ENCODE measurements at places on chromosomes 5 and 9.

- no peak for DNase-seq
Measured at GRCh38 chr5:147844846-147845245, 13.4 kb upstream of the SPINK1 start.

- DNase-seq, result no peak
Measured at GRCh38 chr5:78792345-78793055, 143.9 kb upstream of the LHFPL2 start.

GRCh38 chr5:2451100-2451499 lies 300.4 kb downstream of the IRX2 start:
- no peak for DNase-seq

DNA sequence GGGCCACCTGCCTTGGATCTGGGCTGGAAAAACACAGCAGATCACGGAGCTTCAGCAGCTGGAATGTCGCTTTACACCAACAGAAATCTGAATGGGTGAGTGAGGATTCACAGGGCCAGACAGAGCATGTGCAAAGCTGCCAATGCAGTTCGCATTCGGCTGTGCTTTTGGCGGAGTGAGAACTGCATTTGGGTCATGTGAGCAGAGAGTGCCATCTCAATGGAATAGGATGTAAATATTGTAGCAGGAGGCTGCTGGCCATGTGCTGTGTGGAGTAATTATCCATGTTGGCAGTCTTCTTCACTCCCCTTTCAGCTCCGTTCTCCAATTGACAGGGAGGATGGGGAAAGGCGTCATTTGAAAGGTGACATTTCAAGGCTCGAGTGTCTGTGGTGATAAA lies at the start of gene ANKRD55:
Gene ANKRD55, minus strand, starts transcription at position 101 of the 400 bp plus-strand sequence. CDS start 417 bp downstream, outside the sequence.
- DNase-seq, result peak; percentile 2

DNA sequence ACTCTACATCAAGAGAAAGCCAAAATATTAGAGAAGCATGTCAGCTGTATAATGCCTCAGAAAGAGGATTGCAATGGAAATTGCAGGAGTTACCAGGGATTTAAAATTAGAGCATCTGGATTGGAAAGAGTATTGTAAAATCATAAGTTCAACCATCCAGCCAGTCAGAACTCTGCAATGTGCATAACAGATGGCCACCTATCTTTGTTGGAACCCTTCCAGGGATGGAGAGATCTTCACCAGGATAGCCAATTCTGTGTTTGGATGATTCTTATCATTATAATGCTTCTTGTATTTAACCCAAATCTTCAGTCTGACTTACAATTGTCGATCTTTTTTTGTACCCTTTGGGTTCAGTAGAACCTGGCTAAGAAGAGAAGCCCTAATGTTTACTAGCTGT lies 164.4 kb downstream of the TLR4 start:
- no peak for DNase-seq

DNA sequence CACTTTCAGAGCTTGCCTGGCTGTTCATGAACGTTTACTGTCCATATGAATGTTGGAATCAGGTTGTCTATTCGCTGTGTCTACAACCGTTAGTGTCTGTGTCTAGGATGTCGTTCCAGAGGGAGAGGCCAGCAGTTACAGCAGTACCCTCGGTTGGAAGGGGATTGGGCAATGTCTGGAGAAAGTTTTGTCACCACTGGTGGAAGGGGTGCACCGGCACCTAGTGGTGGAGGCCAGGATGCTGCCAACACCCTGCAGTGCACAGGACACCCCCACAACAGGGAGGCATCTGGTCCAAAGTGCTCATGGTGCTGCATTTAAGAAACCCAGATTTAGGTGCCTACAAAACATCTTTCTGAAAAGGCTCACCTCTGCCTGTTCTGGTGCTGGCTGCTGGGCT lies 220.7 kb downstream of the FANCC start:
- no peak for DNase-seq

- DNase-seq, result no peak
Measured at GRCh38 chr5:43020399-43020746, 19.7 kb downstream of the ANXA2R start.
